ENCODE measurements at places on chromosomes 7 and 10. TPM values are rescaled to one million over a fixed set of nuclear protein-coding genes. Genes with fewer than 3 reads are reported as not detected.

The GDF10 gene
- 0.90 TPM for polyA plus RNA-seq

The SPDYE2B gene
- not detected for polyA plus RNA-seq

The HTR7 gene
- 0.28 TPM for polyA plus RNA-seq

The GTF2IRD1 gene
- 8.0 TPM for polyA plus RNA-seq
